ENCODE measurements at places on chromosomes 5 and 9. TPM values are rescaled to one million over a fixed set of nuclear protein-coding genes. Genes with fewer than 3 reads are reported as not detected.

DNA sequence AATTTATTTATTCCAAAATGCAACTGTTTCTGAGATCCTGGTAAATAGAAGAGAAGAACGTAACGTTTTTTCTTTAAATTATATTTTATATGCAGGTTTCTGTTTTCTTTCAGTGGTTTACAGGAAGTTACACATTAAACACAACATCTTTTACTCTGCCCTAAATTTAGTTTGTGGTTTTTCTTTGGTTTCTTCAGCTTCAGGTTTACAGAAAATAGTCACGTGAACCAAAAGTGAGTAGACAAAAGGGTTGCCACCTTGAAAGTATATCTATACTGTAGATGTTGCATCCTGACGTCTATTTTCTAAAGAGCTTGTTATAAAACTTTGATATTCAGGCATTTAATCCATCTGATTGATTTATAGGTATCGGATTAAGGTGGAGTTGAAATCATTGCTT lies 1236.6 kb downstream of the MAT2B start:
- DNase-seq, result no peak

DNA sequence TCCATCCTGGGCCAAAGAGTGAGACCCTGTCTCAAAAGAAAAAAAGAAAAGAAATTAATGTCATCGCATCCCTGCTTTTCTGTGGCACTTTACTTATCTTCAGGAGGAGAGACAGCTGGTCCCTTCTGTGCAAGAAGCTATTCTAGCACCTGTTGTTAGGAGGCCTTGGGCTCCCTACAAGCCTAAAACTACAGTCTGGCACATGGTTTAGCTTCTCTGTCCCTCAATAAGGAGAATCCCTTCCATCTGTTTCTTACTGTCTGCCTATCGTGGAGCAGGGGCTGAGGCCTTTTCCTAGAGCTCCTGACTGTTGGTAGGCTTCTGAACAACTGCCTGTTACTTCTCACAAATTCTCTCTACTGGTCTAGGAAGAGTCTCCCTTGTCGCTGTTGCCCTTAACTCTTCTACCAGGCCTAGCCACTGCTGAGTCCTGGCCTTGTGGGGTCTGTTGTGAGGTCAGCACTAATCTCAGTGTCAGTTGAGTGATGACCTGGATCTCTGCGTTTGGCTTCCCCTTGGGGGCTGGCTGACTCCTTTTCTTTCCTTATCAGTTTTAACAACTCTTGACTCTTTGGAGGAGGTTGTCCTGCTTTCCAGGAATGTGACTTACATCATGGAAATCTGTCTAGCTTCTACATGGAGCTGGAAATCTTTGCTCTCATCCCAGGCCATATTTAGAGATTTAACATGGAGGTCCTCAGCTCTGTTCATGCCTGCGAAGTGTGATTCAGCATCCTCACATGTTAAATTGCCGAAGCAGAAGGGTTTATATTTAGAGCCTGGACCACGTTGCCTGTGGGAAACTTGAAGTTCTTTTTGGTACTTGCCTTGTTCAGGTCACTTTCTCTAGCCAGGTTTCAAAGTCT lies 5.7 kb upstream of the GARNL3 start:
- DNase-seq, result no peak

DNA sequence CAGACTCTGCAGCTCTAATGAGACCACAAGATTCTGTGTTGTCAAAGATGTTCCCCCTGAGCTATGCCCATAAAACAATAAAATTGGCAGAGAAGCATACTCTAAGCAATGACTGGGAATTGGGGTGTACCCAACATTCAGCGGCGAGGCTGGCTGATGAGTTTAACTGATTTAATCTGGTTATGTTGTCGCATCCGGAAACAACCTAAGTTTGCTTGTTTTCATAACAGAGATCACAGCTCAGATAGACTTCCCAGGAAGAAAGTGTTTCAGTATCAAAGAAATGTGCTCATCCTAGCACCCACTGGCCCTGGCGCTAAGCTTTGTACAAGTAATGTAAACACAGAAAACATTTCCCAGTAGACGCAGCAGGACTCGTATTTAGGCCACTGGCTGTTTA lies 7.4 kb downstream of the SEMA5A start:
- no peak for DNase-seq

GRCh38 chr5:157471709-157472108 lies 11.7 kb downstream of the NIPAL4 start:
- DNase-seq, result peak; percentile 58

DNA sequence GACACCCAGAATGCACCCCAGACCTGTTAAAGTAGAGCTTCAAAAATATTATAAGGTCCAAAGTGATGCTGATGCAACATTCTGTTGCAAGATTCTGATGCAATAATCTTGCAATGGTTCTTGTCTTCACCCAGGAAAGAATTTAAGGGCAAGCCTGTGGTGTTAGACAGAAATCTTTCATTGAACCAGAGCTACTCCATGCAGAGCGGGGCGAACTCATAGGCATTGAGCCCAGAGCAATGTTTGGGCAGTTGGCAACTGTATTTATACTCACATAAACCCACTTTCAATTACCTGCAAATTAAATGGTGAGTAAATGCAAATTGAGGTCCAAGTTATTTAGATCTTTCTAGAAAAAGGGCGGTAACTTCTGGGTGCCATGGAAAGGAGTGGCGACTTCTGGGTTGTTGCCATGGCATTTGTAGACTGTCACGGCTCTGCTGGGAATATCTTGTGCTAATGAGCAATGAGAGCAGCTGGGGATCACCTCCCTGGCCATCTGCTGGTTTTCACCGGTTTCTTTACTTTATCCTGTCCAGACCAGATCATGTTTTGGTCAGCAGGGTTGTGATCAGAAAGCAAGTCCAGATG lies 163.4 kb downstream of the ICE1 start:
- DNase-seq, result no peak

DNA sequence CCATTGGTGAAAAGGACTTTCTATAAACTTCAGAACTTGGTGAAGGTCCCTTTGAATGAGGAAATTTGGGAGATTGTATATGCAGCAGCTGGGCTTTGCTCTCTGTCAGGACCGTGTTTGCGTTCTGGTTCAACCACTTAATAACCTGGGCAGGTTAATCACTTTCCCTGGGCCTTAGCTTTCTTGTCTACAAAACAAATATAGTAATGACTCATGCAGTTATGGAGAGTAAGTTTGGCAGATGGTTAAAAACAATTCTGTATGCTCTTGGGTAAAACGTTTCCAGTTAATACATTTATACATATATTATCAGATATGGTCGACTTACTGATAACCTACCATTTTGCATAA lies 197.0 kb downstream of the ARHGEF28 start:
- DNase-seq, result peak; percentile 41

- no peak for DNase-seq
Observed at GRCh38 chr9:126985870-126986498, 71.4 kb downstream of the RALGPS1 start.

The HRCT1 gene
- total RNA-seq, result not detected

GRCh38 chr9:112056996-112057395 lies 118.1 kb downstream of the SUSD1 start:
- no peak for DNase-seq

DNA sequence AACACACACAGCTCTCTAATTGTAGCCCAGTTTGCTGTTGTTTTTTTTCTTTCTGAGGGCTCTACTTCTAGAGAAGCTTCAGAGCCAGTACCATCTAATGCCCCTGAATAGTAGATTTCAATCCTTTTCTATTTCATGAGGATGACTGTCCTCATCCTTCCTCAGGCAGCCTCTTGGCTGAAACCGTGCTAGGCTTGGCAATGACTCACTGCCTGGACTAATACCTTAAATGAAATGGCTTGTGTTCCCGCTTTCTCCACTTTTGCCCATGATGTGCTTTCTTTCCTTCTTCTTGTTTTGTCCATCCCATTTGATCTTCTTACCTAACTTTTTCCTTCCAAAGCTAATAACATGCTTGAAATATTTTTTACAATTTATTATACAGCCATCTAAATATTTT lies 80.1 kb downstream of the ITGA1 start:
- no peak for DNase-seq

Data from Caco-2 (cell line).